CD4-positive, CD25-positive, alpha-beta regulatory T cell (primary cell): ENCODE measurements at places on chromosomes 6 and 20. TPM values are rescaled to one million over a fixed set of nuclear protein-coding genes. Genes with fewer than 3 reads are reported as not detected.
A peak's percentile ranks its signal among the peaks of the same experiment; 100 is the strongest.

DNA sequence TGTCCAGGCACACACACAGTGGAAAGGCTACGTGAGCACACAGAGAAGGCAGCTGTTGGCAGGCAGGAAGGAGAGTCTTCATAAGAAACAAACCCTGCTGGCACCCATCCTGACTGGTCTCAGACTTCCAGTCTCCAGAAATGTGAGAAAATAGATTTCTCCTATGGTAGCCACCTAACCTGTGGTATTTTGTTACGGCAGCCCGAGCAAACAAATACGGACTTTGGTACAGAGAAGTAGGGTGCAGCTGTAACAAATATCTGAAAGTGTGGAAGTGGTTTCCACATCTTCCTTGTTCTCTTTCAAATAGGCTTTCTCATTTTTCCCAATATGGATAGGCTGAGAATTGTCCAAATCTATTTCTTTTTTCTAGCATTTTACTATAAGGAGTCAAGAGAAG, 94.6 kb downstream of the ADGB start:
- no peak for DNase-seq

DNA sequence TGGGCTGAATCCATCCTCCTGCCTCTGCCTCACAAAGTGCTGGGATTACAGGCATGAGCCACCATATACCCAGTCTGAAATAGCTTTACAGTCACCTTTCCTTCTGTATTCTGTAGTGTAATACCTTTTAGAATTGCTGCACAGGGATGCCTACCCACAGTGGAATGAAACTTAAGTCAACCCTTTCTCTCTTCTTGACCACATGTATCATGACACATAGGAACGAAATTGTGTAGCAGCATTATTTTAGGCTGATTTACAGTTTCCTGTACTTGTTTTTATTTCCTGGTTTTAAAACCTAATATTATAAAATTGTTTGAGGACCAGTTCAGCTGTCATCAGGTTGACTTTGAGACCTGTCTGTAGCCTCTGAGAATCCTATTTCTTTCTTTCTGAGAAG, 297.8 kb downstream of the ZFAND3 start:
- DNase-seq: no peak

- DNase-seq: no peak
These were observed 9.2 kb downstream of the OR2A4 start for GRCh38 chr6:131692031-131692430.

GRCh38 chr6:82270881-82271635, 23.5 kb upstream of the IBTK start:
- peak; percentile 49 for DNase-seq

DNA sequence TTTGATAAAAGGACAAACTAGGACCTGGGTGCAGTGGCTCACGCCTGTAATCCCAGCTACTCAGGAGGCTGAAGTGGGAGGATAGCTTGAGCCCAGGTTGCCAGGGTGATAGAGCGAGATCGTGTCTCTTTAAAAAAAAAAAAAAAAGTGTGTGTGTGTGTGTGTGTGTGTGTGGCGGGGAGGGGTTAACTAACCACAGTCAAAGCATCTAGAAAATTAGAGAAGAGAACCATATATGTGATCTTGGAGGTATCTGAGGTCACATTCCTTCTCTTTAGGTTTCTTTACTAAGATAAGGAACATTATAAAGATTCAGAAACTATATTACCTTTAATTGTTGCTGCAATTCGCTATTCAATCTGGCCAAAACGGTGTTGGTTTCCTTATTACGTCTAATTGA, 80.9 kb downstream of the REPS1 start:
- DNase-seq: no peak

DNA sequence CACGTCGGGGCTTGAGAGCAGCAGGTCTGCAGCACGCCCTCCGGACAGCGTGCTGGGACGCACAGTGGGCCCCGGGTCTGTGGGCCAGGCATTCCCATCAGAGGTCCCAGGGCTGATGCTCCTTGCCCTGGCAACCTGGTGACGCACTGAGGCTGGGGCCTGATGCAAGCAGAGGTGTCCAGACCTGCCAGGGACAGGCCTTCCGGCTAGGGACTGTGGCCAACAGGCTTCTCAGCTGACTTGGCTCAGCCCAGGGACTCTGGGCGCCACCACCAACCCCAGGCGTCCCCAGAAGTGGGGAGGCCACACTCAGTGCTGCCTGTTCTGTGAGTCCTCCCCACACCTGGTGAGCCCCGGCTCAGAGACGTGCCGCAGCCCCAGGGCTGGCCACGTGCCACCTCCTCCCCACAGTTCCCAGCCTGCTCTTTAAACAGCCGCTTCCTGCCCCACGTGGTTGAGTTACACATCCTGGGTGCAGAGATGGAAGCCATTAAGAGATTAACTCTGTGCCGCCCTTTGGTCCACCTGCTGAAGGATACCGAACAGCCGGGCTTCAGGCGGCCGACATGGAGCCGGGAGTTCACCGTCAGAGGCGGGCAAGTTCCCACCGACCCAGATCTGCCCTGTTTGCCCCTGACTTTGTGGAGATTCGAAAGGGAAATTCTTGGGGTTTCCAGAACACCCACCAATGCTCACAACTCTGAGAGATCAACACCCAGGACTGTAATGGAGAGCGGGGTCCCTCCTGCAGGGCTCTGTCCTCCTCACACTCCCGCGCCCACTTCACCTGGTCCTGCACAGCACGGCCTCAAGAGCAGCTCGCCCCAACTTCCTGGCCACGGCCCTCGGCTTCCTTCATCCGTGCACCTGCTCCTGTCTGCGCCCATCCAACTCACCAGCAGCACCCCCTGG, 37.6 kb upstream of the ZBP1 start:
- peak; percentile 53 for DNase-seq

The EXOC2 gene
- 35.9 TPM for total RNA-seq

The BPI gene
- total RNA-seq: not detected

The PAK5 gene
- total RNA-seq: not detected
